ENCODE measurements at places on chromosomes 1 and 21.

GRCh38 chr1:107442551-107442950 is 301.7 kb downstream of the NTNG1 start:
- no peak for DNase-seq

GRCh38 chr1:1347663-1348419 is 1.4 kb downstream of the DVL1 start:
- no peak for DNase-seq

DNA sequence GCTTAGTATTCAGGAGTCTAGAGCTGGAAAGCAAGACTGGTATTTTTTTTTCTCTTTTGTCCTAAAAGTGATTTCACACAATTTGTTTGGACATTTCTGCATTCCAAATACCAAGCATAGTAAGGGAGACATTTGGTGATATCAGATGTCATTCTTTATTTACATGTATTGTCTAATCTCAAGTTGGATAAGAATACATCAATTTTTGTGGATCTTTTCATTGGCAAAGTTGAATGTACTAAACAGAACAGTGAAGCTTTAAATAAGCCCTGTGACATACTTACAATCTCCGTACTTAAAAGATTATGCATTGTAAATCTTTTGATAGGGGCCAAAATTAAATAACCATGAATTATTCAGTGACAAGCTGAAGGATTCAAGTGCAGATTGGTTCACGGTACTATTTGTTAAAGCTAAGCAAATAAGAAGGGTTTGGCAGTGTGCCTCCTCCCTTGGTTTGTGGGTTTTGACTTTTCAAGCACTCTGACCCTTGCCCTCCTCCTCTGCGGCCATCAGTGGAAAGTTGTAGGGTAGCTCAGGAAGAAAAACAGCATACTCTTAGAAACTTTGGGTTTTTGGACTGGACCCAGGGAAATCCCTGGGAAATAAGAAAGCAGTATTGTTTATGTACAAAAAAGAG is 663.7 kb downstream of the ADGRL2 start:
- no peak for DNase-seq

DNA sequence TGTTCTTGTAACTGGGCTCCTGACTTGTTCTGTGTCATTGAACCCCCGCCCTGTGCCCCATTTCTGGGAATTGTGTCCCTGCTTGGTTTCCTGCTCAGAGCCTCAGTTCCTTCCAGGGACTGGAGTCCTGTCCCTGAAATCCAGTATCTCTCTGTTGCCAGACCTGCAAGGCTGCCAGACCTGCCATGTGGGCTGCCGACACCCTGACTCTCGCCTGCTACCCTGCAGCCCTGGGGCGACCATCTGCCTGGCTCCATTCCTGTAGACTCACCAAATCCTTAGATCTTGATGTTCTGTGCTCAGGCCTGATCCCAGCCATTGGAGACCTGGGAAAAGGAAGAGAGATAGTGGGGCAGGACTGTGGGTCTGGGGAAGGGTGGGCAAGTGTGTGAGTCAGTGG is 383.3 kb upstream of the PROX1 start:
- DNase-seq = no peak

- no peak for DNase-seq
Observed at GRCh38 chr1:42952303-42953001, 6.2 kb downstream of the SLC2A1 start.

GRCh38 chr1:226617109-226617508 is 68.5 kb downstream of the STUM start:
- no peak for DNase-seq

DNA sequence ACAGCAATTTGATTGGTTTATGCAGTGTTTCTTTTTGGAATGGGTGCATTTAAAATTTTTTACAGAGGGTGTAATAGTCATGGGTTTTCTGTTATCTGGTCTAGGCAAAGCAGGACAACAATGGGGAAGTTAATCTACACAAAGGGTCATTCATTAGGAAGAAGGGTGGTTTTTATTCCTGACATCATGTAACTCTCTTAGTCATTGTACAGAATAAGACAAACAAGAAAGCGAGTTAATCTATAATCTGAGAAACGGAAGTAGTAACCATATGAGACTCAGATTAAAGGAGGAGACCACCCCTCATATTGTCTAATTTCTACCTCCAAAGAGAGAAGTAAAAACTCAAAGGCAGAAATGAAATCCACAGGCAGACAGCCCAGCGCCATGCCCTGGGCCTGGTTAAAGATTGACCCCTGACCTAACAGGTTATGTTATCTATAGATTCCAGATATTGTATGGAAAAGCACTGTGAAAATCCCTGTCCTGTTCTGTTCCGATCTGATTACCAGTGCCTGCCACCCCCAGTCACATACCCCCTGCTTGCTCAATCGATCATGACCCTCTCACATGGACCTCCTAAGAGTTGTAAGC is 10.5 kb upstream of the IFI6 start:
- DNase-seq = no peak

- DNase-seq = no peak
Observed at GRCh38 chr21:31329456-31330143, 14.5 kb downstream of the TIAM1 start.

DNA sequence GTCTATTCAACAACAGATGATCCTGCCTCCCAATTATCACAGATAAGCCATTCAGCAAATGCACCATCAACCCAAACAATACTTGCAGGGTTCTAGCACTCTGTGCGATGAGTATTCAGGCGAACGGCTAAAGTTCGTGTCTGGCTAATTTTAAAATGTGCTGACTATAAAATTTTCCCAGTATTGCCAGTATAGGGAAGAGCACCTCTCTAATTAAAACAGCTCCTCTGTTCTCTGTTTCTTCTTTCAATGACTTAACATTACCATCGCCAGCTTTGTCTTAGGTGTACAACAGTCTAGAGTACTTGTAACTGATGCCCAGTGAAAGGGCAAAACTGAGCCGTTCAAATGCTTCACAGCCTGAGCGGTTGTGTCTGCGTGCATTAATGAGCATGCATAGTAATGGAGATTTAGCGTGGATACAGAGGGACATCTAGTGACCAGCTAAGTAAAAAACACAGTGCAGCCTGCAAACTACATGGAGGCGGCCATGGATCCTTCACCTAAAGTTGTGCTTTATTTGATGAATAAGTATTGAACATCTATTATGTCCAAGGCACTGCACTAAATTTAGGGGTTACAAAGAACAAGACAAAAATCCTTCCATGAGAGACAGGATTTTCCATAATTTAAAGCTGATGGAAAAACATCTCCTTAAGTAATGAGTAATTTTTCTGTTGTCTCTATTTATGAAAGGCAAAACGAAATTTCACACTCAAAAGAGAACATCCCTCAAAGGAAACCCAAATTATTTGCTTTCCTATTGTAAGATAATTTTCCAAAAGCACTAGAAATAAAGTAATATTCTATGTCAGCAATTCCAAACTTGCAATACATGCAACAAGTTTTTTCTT is 120.0 kb downstream of the SETD4 start:
- DNase-seq = no peak

DNA sequence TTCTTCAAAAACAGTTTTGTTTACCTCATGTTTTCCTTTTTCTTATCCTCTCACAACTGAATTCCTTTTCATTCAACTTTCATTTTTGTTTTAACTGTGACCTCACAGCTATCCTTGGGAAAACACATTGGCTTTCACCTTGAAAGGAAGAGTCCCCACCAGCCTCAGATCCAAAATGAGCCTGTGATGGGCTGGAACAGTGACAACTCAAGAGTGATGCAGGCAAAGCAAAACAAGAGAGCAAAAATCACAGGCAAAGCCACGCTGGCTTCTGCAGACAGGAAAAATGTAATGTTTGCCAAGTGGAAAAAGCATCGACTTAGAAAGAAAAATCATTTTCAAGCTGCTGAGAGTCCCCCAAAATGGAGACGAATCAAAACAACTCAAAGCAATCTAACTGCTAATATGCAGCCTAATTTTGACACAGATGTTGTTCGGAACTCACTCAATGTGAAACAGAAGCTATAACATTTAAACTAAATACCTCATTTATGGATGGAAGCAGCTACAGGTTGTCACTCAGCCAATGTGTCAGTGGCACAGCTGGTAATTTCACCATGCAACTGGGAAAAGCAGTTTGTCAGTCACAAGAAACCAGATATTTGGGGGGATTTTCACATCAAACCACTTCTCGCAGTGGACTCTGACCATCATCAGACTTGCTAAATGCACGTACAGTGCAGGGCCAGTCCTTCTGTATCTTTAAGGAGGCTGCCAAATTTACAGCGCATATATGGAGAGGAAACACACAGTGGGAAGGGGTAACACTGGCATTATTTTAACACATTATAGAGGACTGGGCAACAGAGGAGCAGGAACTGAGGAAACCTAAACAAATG is 50.7 kb downstream of the ALG14 start:
- no peak for DNase-seq

DNA sequence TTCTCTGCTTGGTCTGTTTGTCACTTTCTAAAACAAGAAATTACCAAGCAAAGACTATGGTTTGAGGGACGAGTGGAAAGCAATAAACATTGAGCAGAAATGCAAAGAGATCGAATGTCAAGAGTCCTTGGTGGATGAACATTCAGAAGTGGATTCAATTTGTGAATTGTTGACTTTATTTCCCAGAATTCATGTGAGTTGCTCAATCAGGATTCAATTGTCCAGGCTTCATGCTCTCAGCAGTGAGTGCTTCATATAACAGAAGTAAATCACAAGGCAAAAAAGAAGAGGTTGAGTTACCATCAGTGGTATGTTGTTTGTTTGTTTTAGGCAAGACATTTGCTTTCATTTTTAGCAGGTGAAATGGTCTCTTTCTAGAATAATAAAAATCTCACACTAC is 31.9 kb downstream of the NGF start:
- DNase-seq = no peak

DNA sequence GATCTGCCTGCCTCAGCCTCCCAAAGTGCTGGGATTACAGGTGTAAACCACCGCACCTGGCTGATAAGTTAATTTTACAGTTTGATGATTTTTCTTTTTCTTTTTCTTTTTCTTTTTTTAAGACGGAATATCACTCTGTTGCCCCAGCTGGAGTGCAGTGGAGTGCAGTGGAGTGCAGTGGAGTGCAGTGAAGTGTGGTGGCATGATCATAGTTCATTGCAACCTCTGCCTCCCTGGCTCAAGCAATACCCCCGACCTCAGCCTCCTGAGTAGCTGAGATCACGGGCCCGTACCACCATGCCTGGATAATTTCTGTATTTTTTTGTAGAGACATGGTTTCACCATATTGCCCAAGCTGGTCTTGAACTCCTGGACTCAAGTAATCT is 84.4 kb upstream of the CXADR start:
- DNase-seq = no peak

DNA sequence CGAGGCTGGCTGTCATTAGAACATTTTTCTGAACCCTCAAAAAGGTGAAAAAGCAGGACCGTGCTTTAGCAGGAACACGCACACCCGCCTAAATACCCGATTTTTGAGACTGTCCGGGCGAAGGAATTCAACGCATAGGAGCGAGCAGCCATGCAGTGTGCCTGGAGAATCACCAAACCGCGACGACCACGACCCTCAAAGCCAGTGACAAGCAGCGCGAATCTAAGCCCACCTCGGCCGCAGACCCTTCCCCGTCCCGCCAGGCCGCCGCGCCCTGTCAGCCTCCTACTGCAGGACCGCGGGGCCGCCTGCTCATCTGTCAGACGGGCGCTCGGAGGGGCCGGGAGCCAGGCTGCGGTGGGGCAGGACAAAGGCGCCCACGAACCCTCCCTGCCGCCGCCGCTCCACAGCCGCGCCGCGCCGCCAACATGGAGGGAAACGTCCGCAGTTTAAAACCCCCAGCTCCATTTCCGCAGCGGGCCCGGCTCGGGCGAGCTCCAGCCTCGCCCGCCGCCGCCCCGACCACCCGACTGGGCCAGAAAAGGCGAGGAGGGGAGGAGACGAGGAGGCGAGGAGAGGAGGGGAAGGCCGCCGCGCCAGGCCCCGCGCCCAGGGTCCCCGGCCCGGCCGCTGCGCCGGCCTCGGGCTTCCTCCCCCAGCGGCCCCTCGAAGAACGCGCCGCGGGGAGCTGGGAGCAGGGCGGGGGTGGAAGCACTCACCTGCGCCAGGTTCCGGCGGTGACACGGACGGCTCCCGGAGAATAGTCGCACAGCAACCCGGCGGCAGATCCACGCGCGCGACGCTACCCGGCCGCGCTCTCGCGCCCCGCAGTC is at the start of gene LBR:
TSS of gene LBR (minus strand) at position 804 of the 833 bp plus-strand sequence. CDS start 3,963 bp downstream, outside the sequence.
- DNase-seq = peak; percentile 58

GRCh38 chr1:3515774-3516480 is 61.5 kb downstream of the ARHGEF16 start:
- DNase-seq = no peak

DNA sequence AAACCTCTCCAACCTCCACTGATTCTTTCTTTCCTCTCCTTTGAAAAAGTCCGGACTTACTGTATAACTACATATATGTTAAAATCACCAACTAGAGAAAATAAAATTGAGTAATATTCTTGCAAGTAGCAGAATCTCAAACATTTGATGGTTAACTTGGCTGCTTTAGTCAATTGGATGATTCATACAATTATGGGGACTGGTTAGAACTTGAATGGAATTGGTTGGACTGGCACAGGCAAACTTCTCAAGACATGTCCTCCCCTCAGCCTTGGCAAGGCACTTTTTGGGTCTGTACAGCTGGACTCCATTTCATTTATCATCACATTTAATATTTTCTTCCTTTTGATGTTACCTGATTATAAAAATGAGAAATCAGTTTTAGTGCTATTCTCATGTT is 6.5 kb downstream of the WLS start:
- no peak for DNase-seq

DNA sequence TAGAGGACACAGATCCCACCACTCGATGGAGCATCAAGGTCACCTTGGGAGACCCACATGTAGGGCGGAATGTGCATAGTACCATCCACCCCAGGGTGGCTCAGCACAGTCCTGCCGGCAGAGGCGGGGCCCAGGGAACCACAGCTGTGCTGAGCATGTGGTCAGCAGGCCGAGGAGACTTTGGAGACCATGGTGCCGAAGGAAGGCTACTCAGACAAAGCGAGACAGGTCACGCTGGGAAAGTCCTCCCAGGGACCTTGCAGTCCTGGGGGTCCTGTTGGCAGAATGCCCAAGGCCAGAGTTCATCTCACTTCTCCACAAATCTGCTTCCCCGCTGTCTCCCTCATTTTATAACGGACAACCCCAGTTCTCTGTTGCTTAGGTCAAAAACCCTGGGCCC is 22.5 kb downstream of the WNT3A start:
- DNase-seq = no peak

GRCh38 chr1:107480548-107481415 is 339.9 kb downstream of the NTNG1 start:
- DNase-seq = peak; percentile 9

DNA sequence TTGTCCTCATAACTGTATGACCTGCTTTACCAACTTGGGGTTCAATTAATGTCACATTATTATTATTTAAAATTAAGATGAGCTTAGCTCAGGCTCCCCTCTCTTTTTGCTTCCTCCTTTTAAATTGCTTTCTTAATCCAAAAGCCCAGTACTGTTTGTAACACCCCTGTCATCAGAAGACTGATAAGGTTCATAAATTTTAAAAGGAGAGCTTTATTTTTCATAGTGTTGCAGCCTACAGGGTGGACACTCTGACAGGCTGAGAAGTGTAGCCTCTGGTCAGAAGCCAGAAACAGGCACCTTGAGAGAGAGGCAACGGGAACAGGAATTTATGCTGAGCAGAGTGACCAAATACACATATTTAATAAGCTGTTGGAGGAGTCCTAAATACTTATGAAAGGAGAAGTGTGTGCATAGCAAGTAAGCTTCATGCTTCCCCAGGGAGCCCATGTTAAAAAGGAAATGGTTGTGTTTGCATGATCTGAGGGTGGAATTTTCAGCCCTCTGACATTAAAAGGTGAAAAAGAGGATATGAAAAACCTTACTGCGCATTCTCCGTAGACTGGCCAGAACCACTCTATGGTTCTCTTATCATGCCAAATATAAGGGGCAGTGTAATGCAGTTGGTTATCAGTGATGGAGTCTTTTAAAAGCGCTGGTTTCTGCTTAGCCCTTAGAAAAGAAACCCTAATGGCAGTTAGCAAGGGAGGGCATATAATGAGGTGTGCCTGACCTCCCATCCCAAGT is 30.5 kb upstream of the FGGY start:
- no peak for DNase-seq
